ENCODE measurements at places on chromosomes 5 and 9.
A peak's percentile ranks its signal among the peaks of the same experiment; 100 is the strongest.

DNA sequence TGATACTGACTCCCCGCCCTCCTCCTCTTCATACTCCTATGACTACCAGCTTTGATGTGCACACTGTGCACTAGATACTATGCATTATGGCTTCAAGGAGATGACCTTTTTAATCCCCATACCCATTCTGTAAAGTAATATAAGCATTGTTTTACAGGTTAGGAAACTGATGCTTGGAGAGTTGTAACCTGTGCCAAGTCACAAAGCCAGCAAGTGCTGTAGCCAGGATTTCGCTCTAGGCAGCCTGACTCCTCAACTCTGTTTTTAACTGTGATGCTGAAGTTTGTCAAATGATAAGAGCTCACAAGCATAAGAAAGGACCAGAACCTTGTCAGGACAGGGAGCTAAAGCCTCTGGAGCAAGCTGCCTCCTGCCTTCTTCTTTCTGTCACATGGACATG, 461.3 kb downstream of the TMEM232 start:
- DNase-seq, result no peak

DNA sequence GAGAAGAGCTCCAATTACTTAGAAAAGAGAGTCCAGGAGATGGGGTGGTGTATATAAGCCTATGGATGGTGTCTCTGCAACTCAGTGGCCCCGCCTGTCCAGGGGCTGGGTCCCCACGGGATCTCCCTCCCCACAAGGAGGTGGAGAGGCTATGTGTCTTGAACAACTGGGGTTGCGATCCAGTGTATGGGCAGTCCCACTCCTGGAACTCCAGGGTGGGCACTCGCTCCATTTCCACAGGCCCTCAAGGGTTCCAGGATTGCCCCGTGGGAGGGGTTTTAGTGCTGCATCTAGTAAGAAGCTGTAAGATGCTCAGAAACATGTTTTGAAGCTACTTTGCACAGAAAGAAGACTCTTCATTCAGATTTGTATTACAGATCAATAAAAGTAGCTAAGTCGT, 558 bp upstream of the SMAD5 start:
- peak; percentile 6 for DNase-seq

- DNase-seq, result no peak
Measured at GRCh38 chr5:38551030-38552017, 5.1 kb downstream of the LIFR start.

DNA sequence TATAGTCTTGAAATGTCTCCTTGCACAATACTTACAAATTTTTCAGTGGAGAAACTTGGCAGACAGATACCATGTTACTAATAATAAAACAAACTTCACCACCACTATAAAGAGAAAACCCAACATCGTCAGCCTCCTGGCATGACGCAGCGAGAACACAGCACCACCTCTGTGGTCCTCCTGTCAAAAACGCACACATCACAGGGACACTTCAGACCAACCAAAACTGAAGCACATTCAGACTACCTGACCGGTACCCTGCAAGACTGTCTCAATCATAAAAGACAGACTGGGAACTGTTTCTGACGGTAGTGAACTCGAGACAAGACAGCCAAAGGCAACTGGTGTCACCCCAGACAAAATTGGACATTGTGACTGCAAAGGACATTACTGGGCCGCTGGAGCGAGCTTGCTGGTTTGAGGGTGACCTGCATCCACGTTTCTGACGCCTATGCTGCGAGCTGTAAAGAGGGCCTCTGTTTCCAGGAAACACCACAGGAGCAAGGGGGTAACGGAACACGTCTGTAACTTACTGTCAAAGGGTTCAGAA, 34.4 kb downstream of the NSUN2 start:
- no peak for DNase-seq

DNA sequence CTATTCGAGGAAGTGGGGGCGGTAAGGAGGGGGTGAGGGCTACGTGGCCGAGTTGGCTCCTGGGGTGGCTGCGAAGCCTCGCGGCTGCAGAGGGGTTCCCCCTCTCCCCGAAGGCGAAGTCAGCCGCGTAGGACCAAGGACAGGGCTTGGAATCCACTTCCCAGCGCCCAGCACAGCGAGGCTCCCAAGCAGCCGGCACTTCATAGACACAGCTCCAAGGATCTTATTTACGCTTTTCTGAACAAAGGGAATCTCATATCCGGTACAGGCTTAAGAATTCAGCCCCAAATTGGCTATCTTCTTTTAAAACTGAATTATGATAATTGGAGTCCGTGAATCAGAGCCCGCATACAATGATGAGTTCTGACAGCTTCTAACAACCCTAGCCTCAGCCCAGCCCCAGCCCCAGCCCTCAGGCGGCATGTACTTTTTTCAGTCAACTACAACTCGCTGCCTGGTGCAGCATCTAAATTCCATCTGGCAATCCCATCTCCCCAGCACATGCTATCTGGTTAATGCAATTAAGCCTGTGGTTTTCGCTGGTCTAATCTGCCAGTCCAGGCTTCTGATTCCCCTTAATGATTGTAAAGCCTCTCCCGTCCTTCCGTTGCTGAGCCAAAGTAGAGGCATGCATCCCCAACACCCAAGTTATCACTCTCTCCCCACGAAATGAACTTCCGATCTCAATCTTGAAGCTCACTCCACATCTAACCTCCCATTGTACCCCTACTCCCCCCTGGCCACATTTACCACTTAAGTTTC, 1.0 kb downstream of the ELAVL2 start:
- peak; percentile 61 for DNase-seq

DNA sequence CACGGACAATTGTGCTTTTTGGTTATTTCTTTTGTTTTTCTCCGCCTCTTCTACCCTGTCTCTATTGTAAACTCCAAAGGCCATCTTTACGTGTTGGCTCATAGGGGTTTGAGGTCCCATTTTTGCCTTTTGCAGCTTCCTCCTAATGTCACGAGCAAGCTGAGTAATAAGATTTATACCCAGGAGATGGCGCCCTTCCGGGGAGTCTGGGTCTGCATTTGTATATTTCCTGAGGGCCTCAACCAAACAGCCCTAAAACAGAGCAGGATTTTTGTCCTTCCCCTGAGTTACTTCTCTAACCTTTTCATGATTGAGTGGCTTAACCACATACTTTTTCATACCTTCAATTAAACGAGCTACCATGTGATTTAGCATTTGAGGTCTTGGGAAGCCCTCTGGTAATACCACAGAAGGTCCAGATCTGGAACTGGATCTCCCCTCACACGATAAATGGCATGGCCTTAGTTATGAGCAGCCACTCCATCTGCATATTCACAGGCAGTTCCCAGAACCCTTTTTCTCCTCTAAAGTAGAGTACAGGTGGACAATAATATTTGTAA, 11.2 kb upstream of the CFAP95 start:
- peak; percentile 42 for DNase-seq

DNA sequence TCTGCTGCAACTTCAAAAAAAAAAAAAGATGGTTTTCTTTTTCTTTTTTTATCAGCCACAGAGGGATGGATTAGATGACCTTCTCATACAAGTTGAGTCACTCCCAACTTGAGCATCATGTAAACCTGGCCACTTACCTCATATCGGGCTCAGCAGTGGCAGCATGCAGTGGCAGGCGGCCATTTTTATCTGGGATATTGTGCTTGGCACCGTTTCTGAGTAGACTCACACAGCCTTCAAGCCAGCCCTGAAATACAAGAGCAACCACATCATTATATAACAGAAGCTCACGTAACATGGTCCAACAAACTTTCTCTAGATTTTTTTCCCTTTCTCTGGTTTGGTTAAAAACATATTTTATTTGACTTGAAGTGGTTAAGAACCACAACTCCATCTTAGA, 62.6 kb downstream of the ANKRD55 start:
- DNase-seq, result no peak

Data from endothelial cell (in vitro differentiated cells).